Hematopoietic multipotent progenitor cell treated with erythropoietin and hydrocortisone succinate and interleukin-3 and kit ligand, for 17 days (in vitro differentiated cells): ENCODE measurements at places on chromosomes 2 and 18.

DNA sequence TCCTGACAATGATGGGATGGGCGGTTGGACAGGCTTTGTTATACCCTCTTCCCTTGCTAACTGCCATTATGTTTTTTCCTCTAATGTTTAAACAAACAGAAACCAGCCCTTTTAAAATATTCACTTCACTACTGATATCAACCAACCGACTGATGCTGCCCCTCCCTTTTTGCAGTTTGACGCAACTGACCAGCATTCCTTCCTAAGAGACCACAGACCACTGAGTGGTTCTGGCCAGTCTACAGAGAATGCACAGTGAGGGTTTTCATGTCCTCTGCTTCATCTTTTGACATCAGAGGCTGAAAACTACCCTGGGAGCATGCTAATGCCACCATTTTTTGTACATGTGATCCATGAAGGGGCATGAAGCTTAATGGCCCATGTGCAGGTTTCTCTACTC is 85.3 kb downstream of the CYP26B1 start:
- DNase-seq: no peak

GRCh38 chr2:170651624-170652325 is 63.4 kb upstream of the SP5 start:
- no peak for DNase-seq

- DNase-seq: no peak
Measured at GRCh38 chr2:144472911-144473310, 47.0 kb downstream of the ZEB2 start.

- no peak for DNase-seq
Measured at GRCh38 chr2:64812285-64812684, 158.6 kb upstream of the SERTAD2 start.

DNA sequence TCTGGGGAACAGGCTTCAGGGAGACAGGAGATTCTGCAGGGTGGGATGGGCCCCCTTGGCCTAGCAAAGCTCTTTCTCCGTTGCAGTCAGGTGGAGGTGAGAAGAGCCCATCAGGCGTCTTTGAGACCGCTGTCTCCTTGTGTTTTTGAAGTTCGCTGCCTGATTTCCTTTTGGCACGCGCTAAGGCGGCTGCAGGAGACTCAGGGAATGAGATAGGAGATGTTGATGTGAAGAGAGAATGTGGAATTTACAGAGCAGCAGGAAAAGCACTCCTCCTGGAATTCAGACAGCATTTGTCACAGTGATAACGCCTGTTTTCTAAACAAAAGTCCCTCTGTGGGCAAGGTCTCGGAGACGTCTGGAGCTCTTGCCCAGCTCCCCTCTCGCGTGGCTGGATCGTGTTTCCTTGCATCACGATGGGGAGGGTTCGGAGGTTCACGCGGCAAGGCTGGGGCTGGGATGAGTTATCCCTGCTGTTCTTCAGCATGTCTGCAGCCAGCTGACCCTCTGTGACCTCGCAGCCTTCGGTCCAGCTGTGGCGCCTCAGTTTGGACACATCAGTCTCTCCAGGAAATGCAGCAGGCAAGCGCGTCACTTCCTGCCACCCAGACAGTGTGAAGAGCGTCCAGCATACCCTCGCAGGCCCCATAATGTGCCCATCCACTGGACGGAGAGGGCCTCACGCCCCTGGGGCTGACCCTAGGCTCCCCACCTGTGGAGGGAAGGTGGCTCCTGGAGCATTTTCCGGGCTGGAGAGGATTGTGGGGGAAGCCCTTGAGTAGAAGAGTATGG is 30.2 kb downstream of the GLI2 start:
- DNase-seq: no peak

DNA sequence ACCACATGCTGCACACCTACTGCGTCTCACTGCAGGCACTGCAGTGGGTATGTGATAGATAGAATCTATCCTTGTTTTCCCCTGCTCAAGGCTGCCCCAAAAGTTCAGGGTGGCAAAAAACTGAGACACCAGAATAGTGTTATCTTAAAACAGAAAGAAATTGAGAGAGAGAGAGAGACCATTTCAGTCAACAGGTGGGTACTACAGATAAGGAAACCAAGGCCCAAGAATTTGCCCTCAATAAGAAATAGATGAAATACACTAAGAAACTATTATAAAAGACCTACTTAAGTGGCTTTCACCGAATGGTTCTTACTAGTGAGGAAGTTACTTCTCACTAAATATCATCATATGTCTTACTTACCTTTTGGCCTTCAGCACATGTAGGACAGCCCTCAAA is 27.9 kb downstream of the EPG5 start:
- DNase-seq: peak; percentile 54

GRCh38 chr2:99640635-99641151 is 150.9 kb upstream of the REV1 start:
- no peak for DNase-seq

- DNase-seq: no peak
Measured at GRCh38 chr2:179900655-179901054, 39.2 kb upstream of the ZNF385B start.
